ENCODE measurements at places on chromosomes 16 and 17.

DNA sequence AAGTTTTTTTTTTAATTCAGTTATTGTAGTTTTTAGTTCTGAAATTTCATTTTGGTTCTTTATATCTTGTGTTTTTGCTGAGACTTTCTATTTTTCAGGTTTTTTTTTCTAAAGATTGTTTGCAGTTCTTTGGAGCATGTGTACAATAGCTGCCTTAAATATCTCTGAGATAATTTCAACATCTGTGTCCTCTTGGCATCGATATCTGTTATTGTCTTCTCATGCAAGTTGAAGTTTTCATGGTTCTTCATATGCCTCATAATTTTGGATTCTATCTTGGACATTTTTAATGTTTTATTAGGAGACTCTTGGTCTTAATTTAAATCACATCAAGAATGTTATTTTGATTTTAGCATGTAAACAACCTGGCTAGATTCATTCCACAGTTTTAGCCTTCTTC lies 22.8 kb downstream of the COX11 start:
- peak; percentile 24 for DNase-seq

DNA sequence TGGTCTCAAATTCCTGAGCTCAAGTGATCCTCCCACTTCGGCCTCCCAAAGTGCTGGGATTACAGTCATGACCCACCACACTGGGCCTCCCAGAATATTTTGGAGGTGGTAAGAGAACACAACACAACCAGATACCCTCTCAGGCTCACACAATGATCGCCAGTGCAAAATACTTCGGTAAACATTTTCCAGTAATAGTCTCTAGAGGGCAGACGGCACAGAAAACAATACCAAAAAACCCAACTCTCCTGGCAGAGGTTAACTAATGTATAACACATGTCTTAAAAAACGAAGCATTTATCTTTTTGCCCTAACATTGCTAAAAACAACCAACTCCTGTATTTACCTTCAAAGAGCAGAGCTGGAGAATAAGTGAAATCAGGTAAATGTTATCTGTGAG lies 10.5 kb downstream of the NUFIP2 start:
- peak; percentile 56 for DNase-seq

GRCh38 chr16:66382171-66382965 lies 15.9 kb downstream of the CDH5 start:
- DNase-seq, result peak; percentile 40

- DNase-seq, result peak; percentile 4
Measured at GRCh38 chr17:44707755-44708400, 587 bp upstream of the DBF4B start.

GRCh38 chr16:29674188-29674587 lies 4.8 kb upstream of the QPRT start:
- DNase-seq, result peak; percentile 30

DNA sequence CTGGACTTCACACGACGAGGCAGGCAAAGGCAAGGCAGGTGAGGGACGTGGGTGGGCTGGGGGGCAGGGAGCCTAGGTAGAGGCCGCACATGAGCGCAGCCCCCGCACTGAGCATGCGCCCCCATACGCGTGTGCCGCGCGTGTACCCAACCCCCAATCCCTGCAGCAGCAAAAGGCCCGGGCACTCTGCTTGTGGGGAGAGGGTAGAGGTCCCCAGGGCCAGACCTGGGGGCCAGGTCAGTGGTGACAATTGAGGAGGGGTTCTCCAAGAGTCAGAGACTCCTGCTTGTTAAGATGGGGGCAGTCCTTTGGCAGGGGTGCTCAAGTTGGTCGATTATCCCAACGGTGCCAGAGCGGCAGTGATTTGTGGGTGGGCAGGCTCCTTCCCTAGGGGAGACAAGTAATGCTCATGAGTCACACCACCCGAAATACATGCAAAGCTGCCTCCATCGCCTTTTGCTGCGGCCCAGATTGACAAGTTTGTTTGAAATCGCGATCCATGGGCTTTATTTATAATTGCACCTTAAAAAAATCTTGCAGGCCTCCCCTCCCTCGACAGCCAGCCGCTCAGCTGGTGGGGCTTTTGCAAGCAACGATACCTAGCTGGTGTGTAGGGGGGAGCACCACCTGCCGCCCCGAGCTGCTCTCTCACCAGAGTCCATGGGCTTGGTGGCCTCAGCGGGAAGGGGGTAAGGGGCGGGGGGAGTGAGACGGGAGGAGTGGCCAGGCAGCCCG lies 1.1 kb upstream of the GIT1 start:
- DNase-seq, result peak; percentile 87
